Anterior cingulate cortex (tissue), 58 donors: ENCODE measurements at places on chromosomes 7 and 10.

DNA sequence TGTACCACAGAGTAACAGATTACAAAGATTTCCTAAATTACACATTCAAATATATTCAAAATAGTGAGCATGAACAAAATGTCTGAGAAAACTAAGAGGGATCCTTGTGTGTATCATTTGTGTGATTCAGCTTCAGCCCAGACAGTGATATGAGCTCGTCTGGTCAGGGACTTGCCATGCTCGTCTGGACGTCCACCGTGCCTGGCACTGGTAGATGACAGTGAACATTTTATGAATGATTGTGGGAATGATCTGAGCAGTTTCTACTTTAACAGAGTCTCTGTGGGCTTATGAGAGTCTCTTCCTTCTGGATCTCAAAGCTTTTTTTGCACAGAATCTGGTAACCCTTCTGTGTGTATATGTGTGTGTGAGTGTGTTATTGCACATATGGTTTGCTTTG lies 34.2 kb upstream of the ANKRD2 start:
- DNase-seq: no peak

GRCh38 chr10:3698312-3698711 lies 86.7 kb downstream of the KLF6 start:
- no peak for DNase-seq

GRCh38 chr10:68231817-68232251 lies at the start of gene ATOH7:
ATOH7 (minus strand) TSS chr10:68232113; CDS start chr10:68231677, 436 bp downstream.
- no peak for DNase-seq

- DNase-seq: no peak
Measured at GRCh38 chr7:112782498-112782897, 7.7 kb downstream of the TMEM168 start.

DNA sequence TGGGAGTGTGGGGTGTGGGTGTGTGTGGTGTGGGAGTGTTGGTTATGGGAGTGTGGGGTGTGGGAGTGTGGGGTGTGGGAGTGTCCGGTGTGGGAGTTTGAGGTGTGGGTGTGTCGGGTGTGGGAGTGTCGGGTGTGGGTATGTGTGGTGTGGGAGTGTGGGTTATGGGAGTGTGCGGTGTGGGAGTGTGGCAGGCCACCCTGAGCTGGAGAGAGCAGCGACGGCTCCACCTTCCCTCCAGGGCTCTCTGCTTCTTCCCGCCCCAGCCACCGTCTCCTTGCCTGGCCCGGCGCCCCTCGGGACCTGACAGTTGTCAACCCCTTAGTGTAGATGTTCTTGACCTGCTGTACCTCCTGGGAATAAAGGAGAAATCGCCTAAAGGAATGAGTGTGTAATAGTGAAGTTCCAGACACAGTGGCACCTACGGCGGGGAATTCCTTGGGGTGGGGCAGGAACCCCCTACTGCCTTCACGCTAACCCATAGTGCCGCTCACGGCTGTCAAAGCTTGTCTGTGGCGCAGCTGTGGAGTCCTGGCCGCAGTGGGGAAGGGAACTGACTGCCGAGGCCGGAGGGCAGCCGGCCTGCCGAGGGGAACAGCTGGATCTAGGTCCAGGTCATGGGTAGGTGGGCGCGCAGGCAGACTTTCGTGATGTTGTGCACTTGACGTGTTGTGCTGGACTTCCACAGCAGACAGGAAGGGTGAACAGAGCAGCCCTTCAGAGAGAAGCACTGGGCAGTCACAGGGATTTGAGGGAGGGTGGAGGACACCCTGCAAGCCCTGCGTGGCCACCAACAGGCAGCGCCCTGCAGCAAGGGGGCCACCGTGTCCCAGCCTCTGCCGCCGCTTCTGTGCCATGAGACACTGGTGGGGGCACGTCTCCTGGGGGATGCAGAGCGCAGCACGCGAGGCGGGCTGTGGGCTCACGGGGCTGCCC lies 49.0 kb upstream of the EN2 start:
- DNase-seq: no peak

DNA sequence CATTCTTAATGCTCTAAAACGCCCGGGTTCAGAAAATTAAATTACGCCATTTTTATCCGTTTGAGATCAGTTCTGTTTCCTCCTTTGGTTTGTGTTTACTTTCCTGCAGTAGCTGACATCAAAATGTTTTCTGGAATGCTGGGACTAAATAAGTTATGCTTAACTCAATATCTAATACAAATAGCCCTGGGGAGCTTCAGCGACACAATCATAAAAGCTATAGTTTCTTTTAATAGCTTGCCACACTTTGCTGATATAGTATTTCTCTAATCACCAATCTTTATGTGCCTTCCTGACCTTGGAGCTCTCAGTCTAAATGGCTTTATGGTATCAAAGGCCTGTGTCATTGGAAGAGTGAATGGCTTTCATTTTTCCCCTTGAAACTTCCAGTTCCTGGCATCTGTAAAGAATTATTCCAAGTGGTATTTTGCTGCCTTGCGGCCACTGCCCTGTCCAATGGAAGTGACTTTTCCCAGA lies 202.7 kb downstream of the HDAC9 start:
- DNase-seq: no peak
